Left lung (tissue), 14 donors: ENCODE measurements at places on chromosomes 3 and 15.

GRCh38 chr3:69406163-69406562, 20.3 kb upstream of the FRMD4B start:
- DNase-seq, result no peak

DNA sequence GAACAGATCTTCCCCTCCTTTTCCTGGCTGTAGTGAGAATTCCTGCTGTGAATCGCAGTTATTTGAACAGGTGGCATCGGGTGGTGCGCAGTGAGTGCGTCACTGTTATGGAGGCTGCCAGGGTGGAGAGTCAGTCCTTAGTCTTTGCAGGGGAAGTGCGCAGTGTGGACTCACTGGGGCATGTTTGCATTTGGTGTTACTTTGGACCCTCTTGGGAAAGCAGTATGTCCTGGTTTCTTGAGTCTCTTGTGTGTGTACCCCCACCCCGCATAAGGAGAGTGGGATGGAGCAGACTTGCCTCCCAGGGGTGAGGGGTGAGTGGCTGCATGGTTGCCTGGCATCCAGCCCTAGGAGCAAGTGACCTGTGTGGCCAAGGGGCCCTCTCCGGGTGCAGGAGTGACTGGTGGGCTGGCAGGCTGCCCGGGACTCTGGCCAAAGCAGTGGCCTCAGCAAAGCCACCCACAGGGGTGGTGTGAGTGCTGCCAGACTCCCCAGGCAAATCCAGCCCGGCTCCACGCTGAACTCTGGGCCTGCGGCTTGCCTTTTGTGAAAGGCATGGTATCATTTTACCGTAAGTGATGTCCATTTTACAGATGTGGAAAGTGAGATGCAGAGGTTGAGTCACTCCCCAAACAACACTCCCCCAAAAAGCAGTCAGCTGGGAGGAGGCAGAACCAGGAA, 46.4 kb downstream of the DNASE1L3 start:
- DNase-seq, result peak; percentile 43

DNA sequence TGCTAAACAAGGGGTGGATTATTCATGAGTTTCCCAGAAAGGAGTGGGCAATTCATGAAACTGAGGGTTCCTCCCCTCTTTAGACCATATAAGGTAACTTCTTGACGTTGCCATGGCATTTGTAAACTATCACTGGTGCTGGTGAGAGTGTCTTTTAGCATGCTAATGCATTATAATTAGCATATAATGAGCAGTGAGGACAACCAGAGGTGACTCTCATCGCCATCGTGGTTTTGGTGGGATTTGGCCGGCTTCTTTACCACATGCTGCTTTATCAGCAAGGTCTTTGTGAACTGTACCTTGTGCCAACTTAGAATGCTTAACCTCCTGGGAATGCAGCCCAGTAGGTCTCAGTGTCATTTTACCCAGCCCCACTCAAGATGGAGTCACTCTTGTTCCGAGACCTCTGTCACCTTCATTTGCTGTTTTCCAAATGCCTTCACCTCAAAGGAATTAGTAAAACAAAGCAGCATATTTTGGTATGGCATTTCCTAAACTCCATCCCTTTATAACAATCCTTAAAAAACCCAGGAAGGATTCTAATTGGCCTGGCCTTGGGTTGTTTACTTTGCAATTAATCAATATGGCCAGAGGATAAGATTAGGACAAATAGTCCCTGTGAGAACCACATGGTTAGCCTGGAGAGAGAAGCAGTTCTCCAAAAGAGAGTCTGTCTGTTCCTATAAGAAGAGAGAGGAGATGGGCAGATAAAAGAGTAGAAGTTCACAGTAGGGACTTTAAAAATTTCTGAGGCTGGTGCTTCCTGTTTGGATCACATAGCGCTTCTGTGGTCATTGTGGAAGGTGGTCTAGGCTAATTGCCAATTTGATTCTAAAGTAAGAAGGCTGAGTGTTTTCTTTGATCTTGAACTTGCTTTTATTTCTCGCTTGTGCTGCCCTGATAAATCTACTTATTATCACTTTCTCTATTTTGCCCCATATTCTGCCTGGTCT, 155.2 kb upstream of the EOMES start:
- no peak for DNase-seq

GRCh38 chr3:156725682-156726081, 51.3 kb downstream of the TIPARP start:
- DNase-seq, result no peak

- DNase-seq, result no peak
Observed at GRCh38 chr3:129015388-129016105, 14.4 kb downstream of the EFCC1 start.

GRCh38 chr3:107942244-107942643, 148.6 kb downstream of the CD47 start:
- no peak for DNase-seq

DNA sequence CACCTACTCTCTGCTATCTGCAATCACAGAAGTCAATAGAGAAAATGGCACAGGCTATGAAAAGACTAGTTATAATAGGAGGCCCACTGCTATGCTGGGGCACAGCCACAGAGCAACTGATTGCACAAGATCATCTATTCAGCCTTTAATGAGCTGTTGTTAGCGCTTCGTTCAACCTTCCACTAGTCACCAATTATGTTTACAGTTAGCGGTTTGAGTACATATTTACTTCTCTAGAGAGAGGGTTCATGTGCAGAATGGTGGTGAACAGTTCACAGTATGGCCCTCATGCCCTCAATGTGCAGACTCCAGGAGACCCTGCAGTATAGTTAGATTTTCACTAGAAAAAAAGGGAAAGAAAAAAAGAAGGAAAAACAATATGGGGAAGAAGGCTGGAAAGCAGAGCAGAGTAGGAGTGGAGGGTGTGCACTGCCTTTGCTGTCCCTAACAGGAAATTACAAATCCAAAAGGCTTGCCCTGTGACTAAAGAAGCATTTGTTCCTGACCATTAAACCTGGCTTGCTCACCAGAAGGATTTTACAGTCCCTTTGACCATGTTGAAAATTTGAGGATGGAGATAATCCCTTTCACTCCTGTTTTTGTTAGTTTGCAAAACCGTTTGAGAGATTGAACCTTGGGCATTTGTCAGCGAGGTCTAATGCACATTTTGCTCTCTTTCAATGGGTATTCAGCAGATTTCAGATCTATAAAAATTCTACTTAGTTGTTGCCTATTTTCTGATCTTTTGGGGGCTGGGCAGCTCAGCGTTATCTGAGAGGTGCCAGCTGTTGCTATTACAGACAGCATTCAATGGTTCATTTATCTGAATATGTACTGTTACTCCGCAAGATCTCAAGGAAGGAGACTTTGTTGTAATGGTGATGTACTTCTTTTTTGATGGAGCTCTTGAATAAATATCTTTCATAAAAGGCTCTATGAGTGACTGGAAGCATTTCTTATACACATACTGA, 296.1 kb downstream of the LSAMP start:
- DNase-seq, result no peak

DNA sequence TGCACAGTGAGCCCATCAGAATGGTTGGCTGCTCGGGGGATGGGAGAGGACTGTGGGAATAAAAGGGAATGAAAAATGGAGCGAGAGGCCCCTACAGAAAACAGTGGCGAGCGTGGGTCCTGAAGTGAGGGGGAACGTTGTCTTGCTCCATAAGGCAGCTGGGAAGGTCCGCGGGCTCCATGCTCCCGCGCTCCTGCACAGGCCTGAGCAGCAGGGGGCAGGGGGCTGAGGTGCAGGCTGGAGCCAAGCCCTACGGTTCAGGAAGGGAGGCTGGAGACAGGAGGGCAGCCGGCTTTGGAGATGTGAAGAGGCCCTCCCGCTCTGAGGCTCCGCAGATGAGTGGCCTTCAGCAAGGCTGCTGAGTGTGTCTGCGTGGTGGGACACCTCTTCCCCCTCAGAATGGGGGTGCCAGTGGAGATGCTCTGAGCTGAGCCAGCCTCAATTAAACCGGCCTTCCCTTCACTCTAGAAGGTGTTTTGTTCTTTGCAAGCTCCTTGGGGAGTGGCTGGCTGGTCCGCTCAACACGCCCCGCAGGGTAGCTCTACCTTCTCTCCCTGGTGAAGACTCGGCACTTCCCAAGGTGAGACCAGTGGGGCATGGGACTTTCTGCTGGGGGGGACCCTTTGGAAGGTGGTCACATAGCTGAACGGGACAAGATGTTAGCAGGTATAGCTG, 208.0 kb downstream of the XXYLT1 start:
- no peak for DNase-seq
